ENCODE measurements at places on chromosomes 12 and 14.

- DNase-seq, result no peak
Measured at GRCh38 chr14:35883677-35884293, 57.6 kb downstream of the BRMS1L start.

GRCh38 chr12:64187370-64187769 is 34.7 kb downstream of the KICS2 start:
- no peak for DNase-seq

DNA sequence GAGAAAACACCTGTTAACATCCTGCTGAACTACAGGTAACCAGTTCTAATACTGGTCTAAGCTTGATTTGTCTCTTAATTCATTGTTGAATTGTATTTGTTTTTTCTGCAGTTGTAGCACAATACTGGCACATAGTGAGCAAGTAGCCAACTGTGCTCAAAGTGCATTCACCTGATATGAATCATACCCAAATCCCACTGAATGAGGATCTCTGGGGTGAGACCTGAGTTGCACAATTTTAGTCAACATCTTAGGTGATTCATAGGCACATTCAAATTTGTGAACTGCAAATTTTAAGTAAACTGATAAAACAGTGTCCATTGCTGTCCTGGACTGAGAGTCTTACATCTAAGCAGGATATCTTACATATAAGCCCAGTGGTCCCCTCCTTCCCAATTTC is 12.8 kb downstream of the KCNC2 start:
- no peak for DNase-seq

DNA sequence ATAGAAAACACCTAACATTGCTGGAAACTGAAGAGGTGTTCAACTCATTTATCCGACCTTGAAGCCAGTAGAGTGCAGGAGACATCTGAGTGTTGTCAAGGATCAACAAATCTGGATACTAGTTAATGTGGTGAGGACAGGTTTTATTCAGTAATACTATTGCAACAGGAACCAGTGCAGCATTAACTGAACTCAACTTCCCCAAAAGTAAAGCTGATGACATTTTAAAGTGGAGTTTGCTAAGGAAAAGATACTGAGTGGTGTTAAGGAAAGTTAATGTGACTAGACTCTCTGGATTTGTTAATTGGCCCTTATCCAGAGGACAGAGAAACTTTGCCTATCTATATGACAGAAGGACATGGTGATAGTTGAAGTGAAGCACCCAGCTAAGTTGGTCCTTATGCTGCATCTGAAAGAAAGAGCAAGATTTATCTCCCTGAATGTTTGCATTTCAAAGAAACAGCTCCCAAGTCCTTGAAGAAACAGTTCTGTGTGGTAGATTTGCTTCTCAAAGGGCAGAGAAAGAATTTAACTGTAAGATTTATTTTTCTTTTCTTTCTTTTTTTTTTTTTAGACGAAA is 1.2 kb upstream of the CLEC7A start:
- no peak for DNase-seq
